ENCODE measurements at places on chromosomes 11 and 22.

DNA sequence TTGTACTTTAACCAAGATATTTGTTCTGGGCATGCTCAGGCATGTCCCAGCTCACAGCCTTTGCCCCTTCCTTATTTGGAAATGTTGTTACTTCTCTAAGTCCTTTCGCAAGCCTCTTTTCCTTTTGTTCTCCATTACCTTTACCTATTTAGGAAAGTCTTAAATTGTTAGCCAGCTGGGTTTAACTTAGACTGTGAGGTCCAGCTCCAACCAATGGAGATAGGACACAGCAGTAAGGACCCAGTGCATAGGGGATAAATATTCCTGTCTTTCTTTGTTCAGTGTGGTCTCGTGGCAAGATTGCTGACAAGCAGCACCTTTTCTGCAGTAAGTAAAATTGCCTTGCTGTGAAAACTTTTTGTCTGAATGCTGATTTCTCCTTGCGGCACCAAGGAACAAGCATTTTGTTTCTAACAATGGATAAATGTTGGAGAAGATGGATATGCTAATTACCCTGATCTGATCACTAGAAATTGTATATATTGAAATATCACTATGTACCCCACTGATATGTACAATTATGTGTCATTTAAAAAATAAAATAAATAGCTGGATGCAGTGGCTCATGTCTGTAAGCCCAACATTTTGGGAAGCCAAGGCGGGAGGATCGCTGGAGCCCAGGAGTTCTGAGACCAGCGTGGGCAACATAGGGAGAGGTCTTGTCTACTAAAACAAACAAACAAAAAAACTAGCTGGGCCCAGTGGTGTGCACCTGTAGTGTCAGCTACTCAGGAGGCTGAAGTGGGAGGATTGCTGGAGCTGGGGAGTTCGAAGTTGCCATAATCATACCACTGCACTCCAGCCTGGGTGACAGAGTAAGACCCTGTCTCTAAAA is 31.9 kb upstream of the FTH1 start:
- no peak for DNase-seq

DNA sequence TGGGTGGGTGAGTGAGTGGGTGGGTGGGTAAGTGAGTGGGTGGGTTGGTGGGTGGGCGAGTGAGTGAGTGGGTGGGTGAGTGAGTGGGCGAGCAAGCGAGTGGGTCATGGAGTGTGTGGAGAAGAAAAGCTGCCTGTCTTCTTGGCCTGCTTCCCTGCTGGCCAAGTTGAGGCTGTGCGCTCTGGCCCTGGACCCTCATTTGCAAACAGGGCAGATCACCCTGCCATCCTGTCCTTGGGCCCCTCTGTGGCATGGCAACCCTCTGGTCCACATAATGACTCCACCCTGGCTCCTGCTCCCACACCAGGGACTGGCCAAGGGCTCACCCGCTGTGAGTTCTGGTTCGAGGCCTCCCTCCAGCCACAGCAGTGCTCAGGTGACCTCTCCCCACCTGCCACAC is 35.1 kb downstream of the CAPN1 start:
- no peak for DNase-seq

GRCh38 chr11:87428266-87428665 is 390.5 kb downstream of the TMEM135 start:
- DNase-seq: no peak

GRCh38 chr22:25358421-25359170 is 139.2 kb downstream of the CRYBB2 start:
- DNase-seq: no peak

DNA sequence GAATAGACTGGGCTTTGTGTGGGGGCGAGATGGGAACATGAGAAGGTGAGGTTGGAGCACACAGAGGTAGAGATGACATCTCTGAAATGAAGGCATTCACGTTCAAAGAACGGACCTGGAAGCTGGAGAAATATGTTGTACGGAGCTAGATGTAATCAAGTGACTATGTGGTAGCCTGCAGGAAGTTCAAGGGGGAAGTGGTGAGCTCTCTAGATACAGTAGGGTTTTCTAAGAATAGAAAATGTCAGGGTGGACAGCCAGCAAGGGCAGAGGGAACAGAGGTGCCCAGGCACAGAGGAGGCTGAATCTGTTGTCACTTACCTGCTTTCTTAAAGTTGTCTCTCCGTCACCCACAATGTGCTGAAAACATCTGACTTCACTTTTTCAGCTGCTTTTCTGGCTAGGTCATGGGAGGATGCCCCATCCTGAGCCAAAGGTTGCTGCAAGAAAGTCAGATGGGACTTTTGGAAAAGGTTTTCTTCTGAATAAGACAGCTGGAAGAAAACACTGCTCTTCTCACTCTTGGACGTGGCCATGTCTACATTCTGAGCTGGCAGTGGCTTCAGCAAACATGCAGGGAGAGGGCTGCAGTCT is 171.5 kb upstream of the B3GAT1 start:
- DNase-seq: no peak

DNA sequence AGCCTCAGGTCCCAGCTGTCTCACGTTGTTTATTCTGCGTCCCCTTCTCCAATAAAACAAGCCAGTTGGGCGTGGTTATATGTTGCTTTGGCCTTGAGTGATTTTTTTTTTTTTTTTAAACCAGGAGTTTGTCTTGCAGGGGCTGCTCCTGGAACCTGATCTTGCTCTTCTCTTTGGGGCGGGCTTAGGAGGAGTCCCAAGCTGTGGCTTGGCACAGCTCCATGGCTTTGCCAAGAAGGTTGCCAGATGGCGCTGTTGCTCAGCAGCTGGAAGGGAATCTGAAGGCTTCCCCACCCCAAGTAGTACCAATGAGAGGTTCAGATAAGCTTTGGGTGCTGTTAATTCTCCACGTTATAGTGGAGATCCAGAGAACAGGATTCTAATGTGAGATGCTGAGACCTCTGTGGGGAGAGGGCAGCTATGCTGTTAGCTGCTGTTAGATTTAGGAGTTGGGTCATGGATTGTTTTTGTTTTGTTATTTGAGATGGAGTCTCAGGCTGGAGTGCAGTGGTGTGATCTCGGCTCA is 2.0 kb upstream of the FERMT3 start:
- DNase-seq: peak; percentile 73

- no peak for DNase-seq
These were observed 13.7 kb downstream of the KMT5B start for GRCh38 chr11:68199295-68199987.

DNA sequence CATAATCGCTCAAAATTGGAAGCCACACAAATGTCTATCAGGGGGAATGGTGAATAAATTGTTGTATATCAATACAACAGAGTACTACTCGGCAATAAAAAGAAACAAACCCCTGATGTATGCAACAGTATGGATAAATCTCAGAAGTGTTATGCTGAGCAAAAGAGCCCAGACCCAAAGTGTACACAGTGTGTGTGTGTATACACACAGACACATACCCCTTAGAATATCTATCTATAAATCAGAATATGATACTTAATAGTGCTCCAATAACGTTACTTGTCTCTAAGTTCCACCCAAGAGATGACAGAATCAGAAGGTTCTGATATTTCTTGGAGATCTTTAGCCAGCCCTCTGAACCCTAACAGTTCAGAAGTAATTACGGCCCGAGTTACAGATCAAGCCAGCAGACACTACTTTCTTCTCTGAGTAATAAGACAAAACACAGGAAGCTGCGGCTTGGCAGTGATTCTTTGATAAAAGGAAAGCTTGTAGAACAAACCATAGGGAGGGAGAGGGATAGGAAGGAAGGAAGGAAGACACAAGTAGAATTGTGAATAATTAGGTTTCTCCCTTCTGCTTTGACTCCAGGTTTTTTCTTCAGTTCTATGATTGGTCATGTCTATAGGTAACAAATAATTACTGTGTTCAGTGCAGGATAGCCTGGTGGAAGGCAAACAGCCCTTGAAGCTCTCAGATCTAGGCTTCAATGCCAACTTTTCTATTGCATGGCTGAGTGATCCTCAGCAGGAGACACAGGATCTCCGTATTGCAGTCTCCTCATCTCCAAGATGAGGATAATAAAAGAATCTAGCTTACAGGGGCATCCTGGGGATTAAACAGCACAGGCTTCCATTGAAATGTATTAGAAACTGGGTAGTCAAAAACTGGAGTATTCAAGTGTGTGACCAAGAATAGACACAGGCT is 75.6 kb upstream of the TEAD1 start:
- DNase-seq: no peak

DNA sequence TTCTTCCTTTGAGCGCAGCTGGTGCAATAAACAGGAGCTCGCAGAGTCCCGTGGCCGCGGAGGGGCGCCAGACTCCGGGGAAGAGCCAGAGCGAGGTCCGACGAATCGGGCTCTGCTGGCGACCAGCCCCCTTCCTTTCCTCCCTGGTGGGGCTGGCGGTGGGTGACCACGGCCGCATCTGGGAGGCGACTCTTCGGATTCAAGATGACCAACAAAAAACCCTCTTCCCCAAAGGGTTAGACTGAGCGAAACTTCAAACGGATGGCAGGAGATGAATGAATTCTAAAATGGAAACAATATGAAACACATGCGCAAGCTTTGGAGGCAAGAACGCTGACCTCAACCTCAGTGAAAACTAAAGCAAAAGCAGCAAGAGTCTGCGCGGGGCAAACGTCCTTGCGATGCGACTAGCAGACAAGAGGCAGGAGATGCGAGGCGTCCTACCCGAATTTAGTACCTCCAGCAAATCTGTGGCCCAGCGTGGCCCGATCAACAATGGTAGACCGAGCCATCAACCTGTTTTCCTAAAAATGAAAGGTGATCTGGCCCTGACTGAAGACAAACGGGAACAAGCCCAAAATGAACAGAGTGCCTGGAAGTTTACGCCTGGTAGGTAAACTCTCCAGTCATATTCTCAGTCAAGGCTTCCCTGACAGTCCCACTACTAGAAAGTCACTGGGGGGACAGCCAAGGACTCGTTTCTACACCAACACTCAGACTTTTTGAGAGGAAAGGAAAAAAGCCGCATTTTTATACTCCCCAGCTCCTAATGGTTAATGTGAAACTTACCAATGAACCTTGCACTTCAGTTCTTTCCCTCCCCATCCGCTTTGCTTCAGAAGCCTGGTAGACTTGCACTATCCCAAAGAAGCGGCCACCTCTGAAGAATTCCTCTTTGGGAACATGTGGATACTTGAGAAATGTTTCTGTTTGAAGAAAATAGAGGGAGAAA is 11.6 kb downstream of the MMP3 start:
- peak; percentile 15 for DNase-seq

DNA sequence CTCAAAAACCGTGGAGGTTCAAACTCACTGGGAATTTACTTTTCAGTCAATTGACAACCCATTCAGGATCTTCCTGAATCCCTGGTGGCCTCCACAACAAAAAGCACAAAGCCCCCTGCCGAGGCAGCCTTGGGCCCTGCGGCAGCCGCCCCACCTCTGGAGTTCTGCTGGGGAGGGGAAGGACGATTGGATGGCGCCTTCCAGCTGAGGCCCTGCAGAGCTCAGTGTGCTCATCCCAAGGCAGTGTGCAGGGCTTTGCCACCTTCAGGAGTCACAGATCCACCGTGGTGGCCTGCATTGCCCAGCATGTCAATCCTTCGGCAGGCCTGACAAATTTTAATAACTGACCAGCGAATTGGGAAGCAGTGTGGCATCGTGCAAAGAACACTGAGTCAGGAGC is 7.4 kb downstream of the ZFTA start:
- no peak for DNase-seq

GRCh38 chr11:64800303-64801157 is 2.5 kb downstream of the MAP4K2 start:
- DNase-seq: no peak

- no peak for DNase-seq
These were observed 2.6 kb upstream of the MCHR1 start for GRCh38 chr22:40676644-40677043.

GRCh38 chr22:49551446-49551845 is 276.2 kb downstream of the BRD1 start:
- no peak for DNase-seq

DNA sequence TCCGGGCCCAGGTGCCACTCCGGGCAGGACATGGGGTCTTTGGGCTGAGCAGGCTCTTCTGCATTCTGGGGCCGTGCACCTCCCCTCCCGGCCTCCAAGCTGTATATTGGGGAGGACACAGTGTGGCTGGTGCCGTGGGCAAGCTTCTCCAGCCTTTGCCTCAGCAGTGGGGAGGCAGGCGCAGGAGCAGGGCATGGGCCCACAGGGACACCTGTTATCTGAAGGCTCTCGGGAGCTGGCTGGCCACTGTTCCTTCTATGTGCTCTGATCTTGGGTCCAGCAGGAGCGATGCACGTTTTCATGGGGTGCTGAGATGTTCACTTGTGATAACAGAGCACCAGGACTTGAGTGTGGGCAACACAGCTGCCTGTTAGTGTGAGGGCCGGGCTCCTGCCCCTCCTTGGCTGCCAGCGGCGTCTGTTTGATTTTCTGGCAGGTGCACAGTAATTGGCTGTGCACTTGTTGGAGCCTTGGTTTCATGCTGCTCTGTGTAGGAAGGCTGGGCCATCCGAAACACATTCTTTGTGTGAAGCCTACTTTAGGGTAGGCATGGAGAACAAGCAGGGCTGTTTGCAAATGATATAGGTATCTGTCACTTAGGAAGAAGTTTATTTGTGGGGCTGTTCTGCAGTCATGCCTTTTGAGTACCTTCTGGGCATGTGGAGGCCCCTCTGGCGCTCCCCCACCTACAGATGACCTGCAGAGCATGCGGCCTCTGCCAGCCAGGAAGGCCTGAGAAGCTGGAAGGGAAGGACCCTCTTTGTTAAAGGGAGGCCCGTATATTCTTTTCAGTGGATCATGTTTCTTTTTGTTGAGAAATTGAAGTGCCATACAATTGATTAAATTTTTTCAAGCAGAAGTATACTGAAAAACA is 201.5 kb downstream of the TBC1D22A start:
- no peak for DNase-seq

GRCh38 chr22:35525687-35526332 is 14.8 kb upstream of the RASD2 start:
- no peak for DNase-seq

DNA sequence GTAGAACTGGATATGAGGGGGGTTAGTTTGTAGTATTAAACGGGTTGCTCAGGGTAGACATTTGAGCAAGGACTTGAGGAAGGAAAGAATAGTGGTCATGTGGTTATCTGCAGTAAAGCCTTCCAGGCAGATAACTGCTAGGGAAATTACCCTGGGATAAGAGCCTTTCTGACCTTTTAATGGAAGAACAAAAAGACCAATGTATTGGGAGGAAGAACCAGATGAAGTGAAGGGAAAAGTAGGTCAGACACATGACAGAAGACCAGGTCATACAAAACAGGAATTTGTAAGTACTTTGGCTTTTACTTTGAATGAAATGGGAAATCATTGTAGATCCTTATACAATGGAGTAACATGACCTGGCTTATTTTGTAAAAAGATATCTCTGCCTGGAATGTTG is 241.9 kb upstream of the CTSC start:
- DNase-seq: no peak

- DNase-seq: no peak
These were observed 310.9 kb upstream of the ANO3 start for GRCh38 chr11:26021017-26021416.

GRCh38 chr11:68370211-68371111 is 58.1 kb downstream of the LRP5 start:
- peak; percentile 93 for DNase-seq
